Nephron progenitor cell (in vitro differentiated cells): ENCODE measurements at places on chromosomes 11 and 22.

- DNase-seq = no peak
Measured at GRCh38 chr11:67572747-67573419, 10.7 kb upstream of the GSTP1 start.

GRCh38 chr11:44752713-44753112, 26.0 kb downstream of the TSPAN18 start:
- DNase-seq = no peak

DNA sequence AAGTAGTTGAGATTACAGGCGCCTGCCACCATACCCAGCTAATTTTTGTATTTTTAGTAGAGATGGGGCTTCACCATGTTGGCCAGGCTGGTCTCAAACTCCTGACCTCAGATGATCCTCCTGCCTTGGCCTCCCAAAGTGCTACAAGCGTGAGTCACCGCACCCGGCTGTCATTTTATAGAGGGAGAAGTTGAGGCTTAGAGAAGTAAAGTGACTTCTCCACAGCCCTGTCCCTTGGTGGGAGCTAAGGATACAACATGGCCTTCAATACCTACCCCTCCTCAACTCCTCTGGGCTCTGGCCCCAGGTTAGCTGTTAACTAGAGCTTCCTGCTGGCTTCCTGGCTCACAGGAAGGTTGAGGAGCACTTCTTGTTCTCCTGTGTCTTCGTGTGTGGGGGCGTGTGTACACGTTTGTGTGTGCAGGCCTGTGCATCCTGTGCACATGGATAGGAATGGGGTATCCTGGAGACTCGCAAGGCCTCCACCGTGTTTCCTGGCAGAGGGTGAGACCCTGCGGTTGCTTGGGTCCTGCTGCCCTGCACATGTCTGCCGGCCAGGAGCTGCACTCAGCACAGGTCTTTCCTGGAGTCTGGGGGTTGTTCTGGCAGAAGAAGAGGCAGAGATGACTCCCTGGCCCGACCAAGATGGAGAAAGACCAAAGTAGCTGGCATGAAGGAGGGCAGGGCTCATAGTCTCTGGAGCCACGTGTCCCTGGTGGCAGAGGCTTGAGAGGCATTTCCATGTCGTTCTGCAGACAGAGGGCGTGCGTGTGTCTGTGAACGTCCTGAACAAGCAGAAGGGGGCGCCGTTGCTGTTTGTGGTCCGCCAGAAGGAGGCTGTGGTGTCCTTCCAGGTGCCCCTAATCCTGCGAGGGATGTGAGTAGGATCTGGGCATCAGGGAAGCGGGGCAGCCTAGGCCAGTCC, 2.4 kb downstream of the SIDT2 start:
- DNase-seq = peak; percentile 58

DNA sequence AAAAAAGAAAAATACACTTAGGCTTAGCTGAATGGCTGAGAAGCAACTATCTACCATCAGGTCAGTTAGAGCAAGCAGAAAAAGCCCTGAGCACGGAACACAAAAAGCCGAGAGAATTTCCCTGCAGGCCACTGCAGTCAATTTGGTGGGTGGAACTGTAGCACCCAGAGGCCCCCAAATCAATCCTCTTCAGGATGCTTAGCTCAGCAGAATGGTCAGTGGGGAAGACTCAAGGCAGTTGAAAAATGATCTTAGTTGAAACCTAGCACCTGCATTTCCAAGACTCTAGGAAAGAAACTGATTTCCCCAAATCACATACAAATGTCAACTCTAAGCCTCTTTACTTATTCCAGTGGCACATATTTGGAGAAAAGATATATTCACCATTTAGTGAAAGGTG, 327.4 kb upstream of the SYN3 start:
- DNase-seq = no peak

DNA sequence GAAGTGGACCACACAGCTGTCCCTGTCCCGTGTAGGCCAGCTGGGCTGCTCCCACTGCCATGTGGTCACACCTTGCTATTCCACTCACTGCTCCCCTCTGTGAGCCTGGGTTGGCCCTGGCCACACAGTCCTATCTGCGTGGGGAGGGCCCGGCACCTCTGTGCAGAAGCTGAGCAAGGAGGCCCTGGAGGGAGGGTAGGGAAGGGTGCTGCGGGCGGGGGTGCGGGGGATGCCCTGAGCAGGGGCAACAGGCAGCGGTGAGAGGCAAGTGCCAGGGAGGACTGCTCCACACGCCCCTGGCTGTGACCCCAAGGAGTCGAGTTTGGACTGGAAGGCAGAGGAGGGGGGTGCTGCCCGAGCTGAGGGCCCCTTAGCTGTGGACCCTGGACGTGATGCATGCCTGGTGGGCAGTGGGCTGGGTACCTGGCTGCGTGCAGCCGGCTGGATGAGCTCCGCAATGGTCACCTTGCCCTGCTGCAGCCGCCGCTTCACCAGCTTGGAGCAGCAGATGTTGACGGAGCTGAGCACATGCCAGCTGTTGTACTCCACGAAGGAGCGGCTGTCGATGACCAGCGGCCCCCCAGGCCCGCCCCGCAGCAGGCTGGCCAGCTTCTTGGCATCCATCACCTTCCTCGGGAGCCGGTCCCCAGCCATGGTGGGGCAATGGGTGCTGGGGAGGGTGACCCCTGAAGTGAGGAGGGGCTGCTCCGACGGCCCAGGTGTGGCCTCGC, 6.7 kb downstream of the DUSP8 start:
- no peak for DNase-seq

- DNase-seq = no peak
Measured at GRCh38 chr11:110028921-110029320, 64.3 kb upstream of the ZC3H12C start.

DNA sequence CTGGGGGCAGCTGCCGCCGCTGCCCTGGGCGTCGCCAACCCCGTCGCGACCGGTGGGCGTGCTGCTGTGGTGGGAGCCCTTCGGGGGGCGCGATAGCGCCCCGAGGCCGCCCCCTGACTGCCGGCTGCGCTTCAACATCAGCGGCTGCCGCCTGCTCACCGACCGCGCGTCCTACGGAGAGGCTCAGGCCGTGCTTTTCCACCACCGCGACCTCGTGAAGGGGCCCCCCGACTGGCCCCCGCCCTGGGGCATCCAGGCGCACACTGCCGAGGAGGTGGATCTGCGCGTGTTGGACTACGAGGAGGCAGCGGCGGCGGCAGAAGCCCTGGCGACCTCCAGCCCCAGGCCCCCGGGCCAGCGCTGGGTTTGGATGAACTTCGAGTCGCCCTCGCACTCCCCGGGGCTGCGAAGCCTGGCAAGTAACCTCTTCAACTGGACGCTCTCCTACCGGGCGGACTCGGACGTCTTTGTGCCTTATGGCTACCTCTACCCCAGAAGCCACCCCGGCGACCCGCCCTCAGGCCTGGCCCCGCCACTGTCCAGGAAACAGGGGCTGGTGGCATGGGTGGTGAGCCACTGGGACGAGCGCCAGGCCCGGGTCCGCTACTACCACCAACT, 1.0 kb downstream of the FUT4 start:
- DNase-seq = no peak

DNA sequence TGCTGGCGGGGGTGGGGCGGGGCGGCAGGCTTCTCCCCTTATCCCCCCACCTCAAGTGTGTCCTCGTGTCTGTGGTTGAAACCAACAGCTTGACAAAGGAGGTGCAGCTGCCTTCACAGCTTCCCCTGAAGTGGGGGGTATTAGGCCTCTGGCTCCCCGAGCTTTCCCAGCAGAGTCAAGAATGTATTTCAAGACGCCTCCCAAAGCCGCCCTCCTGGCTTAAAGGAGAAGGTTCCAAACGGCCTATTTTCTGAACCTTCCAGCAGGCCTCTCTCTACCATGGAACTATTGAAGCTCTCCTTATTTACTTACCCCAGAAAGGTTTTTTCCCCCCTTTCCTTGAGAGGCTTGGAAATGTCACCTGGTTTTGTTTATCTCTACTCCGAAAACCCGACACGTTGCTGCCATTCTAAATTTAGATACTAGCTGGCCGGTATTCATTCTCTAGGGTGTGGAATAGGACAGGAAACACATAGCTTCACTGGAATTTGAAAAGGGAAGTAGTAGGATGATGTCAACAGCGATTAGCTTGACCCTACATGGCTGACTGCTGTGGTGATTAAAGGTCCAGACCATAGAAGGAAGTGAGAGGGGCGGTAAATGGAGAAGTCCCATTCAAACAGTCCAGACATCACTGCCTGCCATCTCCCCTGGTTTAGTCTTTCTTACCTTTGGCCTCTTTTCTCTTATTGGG, 671 bp upstream of the PICALM start:
- DNase-seq = no peak

GRCh38 chr11:3849297-3849874, 6.1 kb upstream of the STIM1 start:
- no peak for DNase-seq

DNA sequence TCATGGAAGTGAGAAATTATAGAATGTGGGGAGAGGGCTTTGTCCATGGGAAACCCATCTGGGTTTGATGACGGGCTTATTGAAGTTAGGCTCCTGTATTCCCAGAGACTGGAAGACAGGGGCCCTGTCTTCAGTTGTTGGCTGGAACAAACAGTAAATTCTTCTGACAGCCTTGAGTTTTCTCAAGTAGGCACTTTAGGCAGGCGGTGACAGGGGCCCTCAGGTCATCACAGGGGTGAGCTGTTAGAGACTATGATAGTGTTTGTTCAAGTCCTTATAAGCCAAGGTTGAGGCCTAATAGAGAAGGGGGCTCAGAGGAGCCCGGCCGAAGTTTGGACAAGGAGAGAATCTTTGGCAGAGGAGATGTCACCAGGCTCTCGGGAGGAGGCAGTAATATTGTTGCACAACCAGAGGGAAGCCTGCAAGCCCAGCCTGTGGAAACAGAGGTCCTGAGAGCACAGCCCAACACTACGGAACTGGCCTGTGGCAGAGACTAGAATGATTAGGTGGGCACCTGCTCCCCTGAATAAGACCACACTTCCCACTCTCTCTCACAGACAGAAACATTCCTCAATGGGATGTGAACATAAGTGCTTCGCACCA, 20.2 kb upstream of the IL17RA start:
- DNase-seq = no peak

GRCh38 chr11:64539239-64539638, 51.8 kb upstream of the SLC22A12 start:
- no peak for DNase-seq

DNA sequence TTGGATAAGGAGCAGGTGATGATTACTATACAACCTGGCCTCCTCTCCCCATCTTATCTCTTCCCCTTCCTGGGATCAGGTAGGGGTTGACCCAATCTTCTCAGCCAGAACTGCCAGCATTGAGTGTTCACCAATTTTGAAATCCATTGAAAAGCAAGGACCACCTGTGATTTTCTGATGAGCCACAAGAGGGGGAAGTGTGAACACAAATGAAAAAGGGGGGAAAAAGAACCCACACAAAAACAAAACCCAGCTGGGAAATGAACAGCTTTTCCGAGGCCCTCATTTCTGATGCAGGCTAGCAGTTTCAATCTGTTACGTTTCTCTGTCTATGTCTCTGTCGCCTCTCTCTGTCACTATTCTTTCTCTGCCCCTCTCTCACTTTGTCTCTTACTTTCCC, 161.9 kb downstream of the INSC start:
- DNase-seq = peak; percentile 21

DNA sequence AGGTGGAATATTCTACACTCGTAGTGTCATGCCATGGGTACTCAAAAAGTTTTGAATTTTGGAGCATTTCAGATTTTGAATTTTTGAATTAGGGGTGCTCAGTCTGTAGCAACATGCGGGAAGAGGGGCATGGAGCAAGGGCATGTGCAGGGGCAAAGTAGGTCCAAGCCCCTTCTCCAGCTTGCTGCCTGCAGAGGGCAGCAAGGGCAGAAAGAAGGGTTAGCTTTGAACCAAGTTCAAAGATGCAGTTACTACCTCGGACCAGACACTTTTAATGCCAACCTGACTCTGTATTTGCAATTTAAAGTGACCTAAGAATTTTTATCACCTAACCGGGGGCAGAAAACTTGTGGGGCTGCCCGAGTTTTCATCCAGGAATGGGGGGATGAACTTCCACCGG, 68.2 kb downstream of the CD82 start:
- no peak for DNase-seq

GRCh38 chr11:47259232-47259977, 1.6 kb downstream of the NR1H3 start:
- peak; percentile 42 for DNase-seq

GRCh38 chr22:23357053-23357452, 176.7 kb downstream of the BCR start:
- DNase-seq = no peak

- DNase-seq = no peak
Measured at GRCh38 chr11:13889552-13890249, 72.8 kb upstream of the SPON1 start.
